Mononuclear cell (primary cell): ENCODE measurements at places on chromosomes 16 and 17. TPM values are rescaled to one million over a fixed set of nuclear protein-coding genes. Genes with fewer than 3 reads are reported as not detected.

SOX8 gene
- total RNA-seq: 1.0 TPM

KRT31 gene
- not detected for total RNA-seq

MYH8 gene
- total RNA-seq: not detected

ZPBP2 gene
- not detected for total RNA-seq

SLC9A5 gene
- total RNA-seq: 0.63 TPM

RNF157 gene
- total RNA-seq: 19.1 TPM
